ENCODE measurements at places on chromosomes 7 and 10. TPM values are rescaled to one million over a fixed set of nuclear protein-coding genes. Genes with fewer than 3 reads are reported as not detected.

Gene EPO
- total RNA-seq = not detected

Gene ANKRD1
- total RNA-seq = 913 TPM

Gene OPALIN
- total RNA-seq = not detected

Gene UMAD1
- total RNA-seq = 9.3 TPM

DNA sequence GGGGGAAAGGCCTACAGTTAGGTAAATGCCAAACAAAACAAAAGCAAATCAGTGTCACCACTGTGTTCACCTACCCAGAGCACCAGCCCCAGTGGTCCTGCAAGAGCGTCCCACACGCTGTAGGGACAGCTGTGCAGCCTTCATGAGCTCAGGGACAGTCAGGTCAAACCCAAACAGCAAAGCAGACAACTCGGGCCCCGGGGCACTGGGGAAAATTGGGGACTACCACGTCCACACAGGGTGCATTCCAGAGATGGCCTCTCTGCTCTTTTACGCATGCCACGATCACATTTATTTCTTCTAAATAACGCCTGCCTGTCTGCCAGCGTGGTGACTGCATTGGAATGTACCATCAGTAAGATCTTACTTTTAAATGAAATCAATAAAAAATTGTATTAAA, 21.7 kb downstream of the EBF3 start:
- H3K27ac ChIP-seq = no peak overlapping the region
- H3K4me3 ChIP-seq = no peak overlapping the region
- no peak for DNase-seq
- peaks cover 2% of the 10 kb centered on the region for H3K27me3 ChIP-seq
- no peaks in the 10 kb centered on the region for H3K4me1 ChIP-seq

- H3K27me3 ChIP-seq = peaks cover 3% of the 10 kb centered on the region
- H3K4me3 ChIP-seq = no peak overlapping the region
- H3K27ac ChIP-seq = no peak overlapping the region
Observed at GRCh38 chr7:149669121-149669818, 104.1 kb downstream of the ZNF467 start.

DNA sequence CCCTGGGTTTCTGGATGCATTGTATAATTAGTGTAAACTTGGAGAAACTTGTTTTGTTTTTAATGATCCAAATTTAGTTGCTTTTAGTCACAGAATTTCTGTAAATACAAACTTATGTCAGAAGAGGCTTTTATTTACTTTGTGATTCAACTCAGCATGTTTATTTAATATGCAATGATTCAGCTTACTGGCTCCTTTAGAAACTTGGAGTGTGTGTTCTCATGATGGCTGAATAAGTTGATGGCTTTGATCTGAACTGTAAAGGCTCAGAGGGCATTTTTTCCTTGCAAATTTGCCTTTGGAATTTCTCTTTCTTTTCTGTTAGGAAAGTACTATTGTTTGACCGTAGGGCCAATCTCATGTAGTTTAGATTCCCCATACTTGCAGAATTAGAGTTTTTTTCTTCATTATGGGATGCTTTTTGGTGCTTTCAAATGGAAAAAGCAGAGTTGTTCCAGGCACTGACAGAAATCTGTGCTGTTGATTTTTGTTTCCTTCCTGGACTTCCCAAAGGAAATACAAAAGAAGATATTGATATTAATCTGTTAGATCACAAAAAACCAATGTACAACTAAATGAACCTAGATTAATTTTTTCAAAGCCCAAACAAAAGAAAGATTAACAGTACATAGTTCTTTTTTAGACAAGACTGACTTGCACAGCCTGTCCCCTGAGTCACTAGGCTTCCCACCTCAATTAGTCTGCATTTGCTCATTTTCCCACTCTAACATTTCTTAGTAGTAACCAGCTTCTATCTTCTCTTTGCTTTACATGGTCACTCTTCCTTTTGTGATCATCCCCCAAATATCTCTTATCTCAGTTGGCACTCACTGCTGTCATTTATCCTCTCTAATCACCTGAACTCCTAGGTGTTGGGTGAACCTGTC, 96.8 kb upstream of the AGR3 start:
- H3K27me3 ChIP-seq = no peaks in the 10 kb centered on the region
- peak; percentile 80 for DNase-seq
- peak overlapping the region; percentile 76 for H3K27ac ChIP-seq
- no peak overlapping the region for H3K4me3 ChIP-seq
- peaks cover 11% of the 10 kb centered on the region for H3K4me1 ChIP-seq

Gene C10orf67
- total RNA-seq = 0.46 TPM

Gene ZCCHC24
- 26.2 TPM for total RNA-seq

- peaks cover 15% of the 10 kb centered on the region for H3K4me1 ChIP-seq
- no peak for DNase-seq
Observed at GRCh38 chr10:98339799-98340198, 71.8 kb upstream of the LOXL4 start.

Gene GIMAP2
- not detected for total RNA-seq

Gene CLDN3
- 0.68 TPM for total RNA-seq

- DNase-seq = no peak
- H3K36me3 ChIP-seq = peaks cover 43% of the 10 kb centered on the region
- peaks cover 12% of the 10 kb centered on the region for H3K4me1 ChIP-seq
Observed at GRCh38 chr10:125721035-125721434, 1.5 kb downstream of the EDRF1 start.

Gene CPVL
- total RNA-seq = 22.2 TPM

DNA sequence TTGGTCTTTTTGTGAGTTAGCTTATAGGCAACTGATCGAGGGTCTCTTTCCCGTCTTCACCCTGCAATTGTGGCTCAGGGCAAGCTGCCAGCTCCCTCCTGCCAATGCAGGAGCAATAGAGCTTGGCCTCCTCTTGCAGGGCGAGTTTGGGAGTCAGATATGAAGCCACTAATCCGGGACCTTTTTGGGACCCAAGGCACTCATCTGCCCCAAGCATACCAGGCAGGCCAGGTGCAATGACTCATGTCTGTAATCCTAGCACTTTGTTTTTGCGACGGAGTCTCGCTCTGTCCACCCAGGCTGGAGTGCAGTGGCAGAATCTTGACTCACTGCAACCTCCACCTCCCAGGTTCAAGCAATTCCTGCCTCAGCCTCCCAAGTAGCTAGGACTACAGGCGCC, 21.1 kb downstream of the LIMK1 start:
- H3K4me1 ChIP-seq = peaks cover 12% of the 10 kb centered on the region
- H3K4me3 ChIP-seq = no peak overlapping the region
- no peaks in the 10 kb centered on the region for H3K27me3 ChIP-seq
- no peak overlapping the region for H3K27ac ChIP-seq

DNA sequence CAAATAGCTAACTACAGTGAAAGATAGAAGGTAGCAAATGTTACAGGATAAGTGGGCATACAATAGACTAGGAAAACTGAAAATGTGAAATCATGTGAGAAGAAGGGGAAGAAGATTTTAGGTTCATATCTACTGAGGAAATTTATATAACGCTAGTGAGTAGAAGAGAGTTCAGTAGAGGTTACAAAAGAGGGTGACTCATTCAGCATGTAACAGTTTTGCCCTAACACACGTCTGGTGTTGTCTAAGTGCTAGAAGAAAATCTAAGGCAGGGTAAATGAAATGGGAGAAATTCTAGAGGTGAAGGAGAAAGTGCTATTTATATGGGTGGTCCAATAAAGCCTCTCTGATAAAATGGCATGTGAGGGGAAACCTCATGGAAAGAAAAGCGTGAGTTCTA, 731.4 kb upstream of the POT1 start:
- DNase-seq = peak; percentile 0
- no peaks in the 10 kb centered on the region for H3K4me1 ChIP-seq
- H3K4me3 ChIP-seq = no peak overlapping the region
- no peaks in the 10 kb centered on the region for H3K36me3 ChIP-seq
- H3K27me3 ChIP-seq = no peaks in the 10 kb centered on the region

Gene TBX20
- total RNA-seq = 1.1 TPM

DNA sequence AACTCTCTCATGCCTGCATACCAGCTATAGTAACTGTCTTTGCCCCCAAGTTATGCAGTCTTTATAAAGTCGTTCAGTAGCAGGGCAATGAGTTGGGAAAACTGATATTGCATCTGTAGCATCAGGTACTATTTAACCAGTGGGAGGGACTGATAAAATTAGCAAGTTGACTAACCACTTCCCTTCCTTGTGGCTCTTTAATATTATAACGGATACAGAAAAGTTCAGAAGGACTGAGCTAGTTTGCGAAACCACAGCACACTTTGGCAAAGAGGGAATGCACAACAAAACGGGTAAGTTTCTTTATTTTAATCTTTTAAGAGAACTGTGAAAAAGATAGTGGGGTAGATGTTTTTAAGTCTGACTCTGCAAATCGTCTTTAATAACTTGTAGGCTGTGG, 205.3 kb upstream of the HDAC9 start:
- no peaks in the 10 kb centered on the region for H3K4me1 ChIP-seq
- H3K27ac ChIP-seq = no peak overlapping the region
- H3K4me3 ChIP-seq = no peak overlapping the region
- no peak for DNase-seq

GRCh38 chr10:131249238-131249954, 62.1 kb downstream of the TCERG1L start:
- no peaks in the 10 kb centered on the region for H3K4me1 ChIP-seq
- no peak overlapping the region for H3K4me3 ChIP-seq
- H3K27me3 ChIP-seq = no peaks in the 10 kb centered on the region
- no peaks in the 10 kb centered on the region for H3K36me3 ChIP-seq

DNA sequence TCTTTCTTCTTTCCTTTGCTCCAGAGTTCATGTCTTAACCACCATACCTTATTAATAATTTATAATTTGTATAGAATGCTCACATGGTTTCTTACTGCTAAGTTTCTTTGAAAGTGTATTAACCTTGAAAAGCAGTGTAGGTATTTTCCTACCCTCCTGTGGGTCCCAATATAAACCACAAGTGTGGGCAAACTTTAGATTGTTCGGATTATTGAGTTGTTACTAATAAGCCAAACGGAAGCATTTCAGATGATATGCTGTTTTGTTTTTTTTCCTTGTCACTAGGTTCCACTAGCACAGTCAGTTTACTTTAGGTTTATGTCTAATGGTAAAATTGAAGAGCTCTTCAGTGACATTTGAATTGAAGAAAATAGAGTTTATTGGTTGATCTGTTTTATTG, 10.2 kb downstream of the SSBP1 start:
- no peaks in the 10 kb centered on the region for H3K27me3 ChIP-seq
- H3K4me1 ChIP-seq = no peaks in the 10 kb centered on the region
- DNase-seq = peak; percentile 46
- H3K36me3 ChIP-seq = peaks cover 71% of the 10 kb centered on the region
- H3K4me3 ChIP-seq = no peak overlapping the region

Gene PTER
- total RNA-seq = 2.5 TPM

DNA sequence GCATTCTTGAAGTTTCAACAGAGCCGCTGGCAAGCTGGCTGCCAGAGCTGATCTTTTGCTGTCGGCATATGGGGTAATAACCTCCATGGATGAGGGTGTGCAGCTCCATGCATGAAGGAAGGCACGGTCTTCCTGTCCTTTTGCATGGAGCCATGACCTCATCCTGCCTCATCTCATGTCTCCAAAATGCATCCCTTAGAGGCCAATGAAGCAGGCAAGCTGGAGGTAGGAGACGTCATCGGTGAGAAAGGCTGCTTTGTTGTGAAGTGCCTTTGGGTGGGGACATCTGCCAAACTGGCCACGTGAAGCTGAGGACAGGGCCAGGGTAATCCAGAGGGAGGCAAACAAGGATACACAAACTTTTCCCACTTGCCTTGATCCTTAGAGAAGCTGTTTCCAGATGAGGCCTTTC, 161.5 kb upstream of the TBX20 start:
- no peaks in the 10 kb centered on the region for H3K36me3 ChIP-seq
- no peak overlapping the region for H3K27ac ChIP-seq
- no peak overlapping the region for H3K4me3 ChIP-seq
- DNase-seq = no peak

Gene CHCHD2
- not detected for total RNA-seq

- DNase-seq = no peak
- no peaks in the 10 kb centered on the region for H3K36me3 ChIP-seq
- no peak overlapping the region for H3K27ac ChIP-seq
- no peak overlapping the region for H3K4me3 ChIP-seq
- H3K4me1 ChIP-seq = peaks cover 5% of the 10 kb centered on the region
Observed at GRCh38 chr7:130970196-130970595, 236.2 kb upstream of the KLF14 start.

Gene FOXP2
- 3.3 TPM for total RNA-seq

Gene ITPRID1
- not detected for total RNA-seq

DNA sequence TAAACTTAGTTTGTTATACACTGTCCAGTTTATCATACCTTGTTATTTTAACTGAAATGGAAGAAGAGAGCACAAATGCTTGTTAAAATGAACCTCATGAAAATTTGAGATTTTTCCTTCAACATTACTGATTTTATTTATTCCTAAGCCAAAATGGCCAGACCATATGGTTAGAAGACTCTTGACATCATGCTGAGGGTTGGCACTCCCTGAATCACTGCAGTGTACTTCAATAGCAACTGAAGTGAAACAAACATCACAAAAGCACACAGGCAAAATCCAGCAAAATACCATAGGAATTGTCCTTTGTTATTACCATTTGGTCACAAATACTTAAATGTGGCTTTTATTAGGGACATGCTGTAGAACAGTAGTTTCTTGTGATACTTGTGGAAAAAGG, 347.8 kb downstream of the NXPH1 start:
- DNase-seq = no peak
- H3K27me3 ChIP-seq = no peaks in the 10 kb centered on the region
- H3K4me1 ChIP-seq = no peaks in the 10 kb centered on the region
- H3K36me3 ChIP-seq = no peaks in the 10 kb centered on the region
- no peak overlapping the region for H3K27ac ChIP-seq

GRCh38 chr10:43667761-43668386, 19.2 kb upstream of the ZNF32 start:
- H3K36me3 ChIP-seq = no peaks in the 10 kb centered on the region
- no peaks in the 10 kb centered on the region for H3K27me3 ChIP-seq
- H3K4me1 ChIP-seq = peaks cover 7% of the 10 kb centered on the region
- peak overlapping the region; percentile 33 for H3K4me3 ChIP-seq
- no peak overlapping the region for H3K27ac ChIP-seq

GRCh38 chr10:74916283-74916682, 89.9 kb downstream of the KAT6B start:
- H3K36me3 ChIP-seq = no peaks in the 10 kb centered on the region
- no peak for DNase-seq
- no peak overlapping the region for H3K27ac ChIP-seq
- no peaks in the 10 kb centered on the region for H3K27me3 ChIP-seq
- peaks cover 6% of the 10 kb centered on the region for H3K4me1 ChIP-seq

Gene EBLN1
- not detected for total RNA-seq

Gene SLC26A5
- not detected for total RNA-seq

Gene ARMH3
- total RNA-seq = 20.0 TPM

Gene BMPER
- 4.4 TPM for total RNA-seq

- peaks cover 5% of the 10 kb centered on the region for H3K4me1 ChIP-seq
- no peak for DNase-seq
- no peak overlapping the region for H3K4me3 ChIP-seq
- H3K36me3 ChIP-seq = no peaks in the 10 kb centered on the region
Observed at GRCh38 chr7:30787486-30787885, 16.3 kb downstream of the MINDY4 start.

GRCh38 chr7:44438816-44439215, 51.6 kb downstream of the NUDCD3 start:
- H3K4me1 ChIP-seq = no peaks in the 10 kb centered on the region
- H3K4me3 ChIP-seq = no peak overlapping the region
- no peaks in the 10 kb centered on the region for H3K27me3 ChIP-seq
- H3K27ac ChIP-seq = no peak overlapping the region

Gene NEUROG3
- total RNA-seq = not detected

Gene ZMIZ2
- total RNA-seq = 76.8 TPM

Gene MEOX2
- not detected for total RNA-seq

Data from astrocyte (in vitro differentiated cells and primary cell).